ENCODE measurements at places on chromosomes 13 and 19.

GRCh38 chr19:45059258-45059965 lies 16.9 kb downstream of the ZNF296 start:
- DNase-seq, result peak; percentile 89

GRCh38 chr13:37934339-37935191 lies 65.0 kb upstream of the TRPC4 start:
- no peak for DNase-seq

GRCh38 chr13:44837250-44837649 lies 152.0 kb downstream of the NUFIP1 start:
- DNase-seq, result no peak

DNA sequence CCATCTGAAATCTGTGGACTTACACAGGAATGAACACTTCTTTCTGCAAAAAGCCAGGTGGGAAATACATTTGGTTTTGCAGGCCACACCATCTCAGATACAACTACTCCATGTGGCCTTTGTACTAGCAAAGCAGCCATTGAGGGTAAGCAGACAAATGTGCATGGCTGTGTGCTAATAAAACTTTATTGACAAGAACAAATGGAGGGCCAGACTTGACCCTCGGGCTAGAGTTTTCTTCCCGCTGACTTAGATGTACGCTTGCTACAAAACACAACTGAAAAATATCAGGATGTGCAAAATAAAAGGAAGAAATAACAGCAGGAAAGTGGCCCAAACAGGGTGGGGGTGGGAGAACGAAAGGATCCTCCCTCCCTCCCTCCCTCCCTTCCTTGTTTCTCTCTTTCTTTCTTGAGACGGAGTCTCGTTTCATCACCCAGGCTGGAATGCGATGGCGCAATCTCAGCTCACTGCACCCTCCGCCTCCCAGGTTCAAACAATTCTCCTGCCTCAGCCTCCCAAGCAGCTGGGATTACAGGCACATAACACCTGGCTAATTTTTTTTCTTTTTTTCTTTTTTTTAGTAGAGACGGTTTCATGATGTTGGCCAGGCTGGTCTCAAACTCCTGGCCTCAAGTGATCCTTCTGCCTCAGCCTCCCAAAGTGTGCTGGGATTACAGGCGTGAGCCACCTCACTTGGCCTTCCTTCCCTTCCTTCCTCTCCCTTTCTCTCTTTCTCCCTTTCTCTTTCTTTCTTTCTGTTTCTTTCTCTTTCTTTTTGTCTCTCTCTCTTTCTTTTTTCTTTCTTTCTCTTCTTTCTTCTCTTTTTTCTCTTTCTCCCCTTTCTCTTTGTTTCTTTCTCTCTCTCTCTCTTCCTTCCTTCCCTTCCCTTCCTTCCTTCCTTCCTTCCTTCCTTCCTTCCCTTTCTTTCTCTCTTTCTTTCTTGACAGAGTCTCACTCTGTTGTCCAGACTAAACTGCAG lies 29.3 kb downstream of the CCL25 start:
- DNase-seq, result no peak

DNA sequence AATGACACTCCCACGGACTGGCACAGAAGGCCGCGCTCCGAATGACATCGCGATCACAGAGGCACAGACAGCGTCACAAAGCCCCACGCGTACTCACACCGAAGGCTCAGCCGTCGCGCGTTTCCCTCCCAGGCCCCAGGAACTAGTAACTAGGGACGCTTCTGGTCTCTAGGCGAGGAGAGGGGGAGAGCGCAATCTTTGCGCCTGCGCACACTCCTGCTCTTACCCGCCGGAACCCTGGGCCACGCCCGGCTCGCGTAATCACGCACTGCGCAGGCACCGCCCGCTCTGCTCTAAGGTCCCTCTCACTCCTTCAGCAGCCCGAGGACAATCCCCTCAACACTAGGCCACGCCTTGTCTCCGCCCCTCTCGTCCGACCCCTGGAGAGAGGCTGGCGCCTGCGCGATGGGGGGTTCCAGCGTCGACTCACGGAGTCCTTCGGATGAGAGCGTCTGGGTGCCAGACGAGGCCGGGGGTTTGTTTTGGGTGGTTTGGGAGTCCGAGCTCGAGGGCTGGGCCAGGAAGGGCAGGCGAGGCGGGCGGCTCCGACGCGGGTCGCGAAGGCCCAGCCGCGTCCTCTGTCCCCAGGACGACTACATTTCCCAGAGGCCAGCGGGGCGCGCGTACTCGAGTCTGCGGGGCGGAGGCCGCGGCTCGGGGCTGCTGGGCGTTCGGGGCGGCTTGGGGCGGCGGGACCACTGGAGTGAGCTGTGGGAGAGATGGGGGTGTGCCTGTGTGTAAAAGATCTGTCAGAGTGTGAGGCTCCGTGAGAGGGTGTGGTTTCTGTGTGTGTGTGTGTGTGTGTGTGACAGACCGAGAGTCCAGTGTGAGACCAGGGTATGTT lies at the start of gene ZNF471:
Gene ZNF471, plus strand, starts transcription at position 410 of the 844 bp plus-strand sequence. CDS start 3,717 bp downstream, outside the sequence.
- peak; percentile 35 for DNase-seq

GRCh38 chr19:10784257-10784656 lies 51.8 kb downstream of the TMED1 start:
- no peak for DNase-seq

- no peak for DNase-seq
Measured at GRCh38 chr19:4015705-4016402, 8.3 kb downstream of the PIAS4 start.

- peak; percentile 29 for DNase-seq
Measured at GRCh38 chr13:52615812-52616211, 26.4 kb upstream of the HNRNPA1L2 start.

GRCh38 chr13:27293076-27293691 lies 22.6 kb downstream of the RASL11A start:
- no peak for DNase-seq

- no peak for DNase-seq
Measured at GRCh38 chr19:17504030-17504429, 7.4 kb upstream of the PGLS start.

GRCh38 chr13:111661776-111662175 lies 341.3 kb downstream of the TEX29 start:
- DNase-seq, result no peak

GRCh38 chr13:30499338-30499737 lies 33.6 kb upstream of the HMGB1 start:
- DNase-seq, result no peak

- DNase-seq, result no peak
Measured at GRCh38 chr19:41299046-41299754, 10.8 kb upstream of the CCDC97 start.

- DNase-seq, result no peak
Measured at GRCh38 chr13:67299072-67299635, 69.0 kb upstream of the PCDH9 start.

DNA sequence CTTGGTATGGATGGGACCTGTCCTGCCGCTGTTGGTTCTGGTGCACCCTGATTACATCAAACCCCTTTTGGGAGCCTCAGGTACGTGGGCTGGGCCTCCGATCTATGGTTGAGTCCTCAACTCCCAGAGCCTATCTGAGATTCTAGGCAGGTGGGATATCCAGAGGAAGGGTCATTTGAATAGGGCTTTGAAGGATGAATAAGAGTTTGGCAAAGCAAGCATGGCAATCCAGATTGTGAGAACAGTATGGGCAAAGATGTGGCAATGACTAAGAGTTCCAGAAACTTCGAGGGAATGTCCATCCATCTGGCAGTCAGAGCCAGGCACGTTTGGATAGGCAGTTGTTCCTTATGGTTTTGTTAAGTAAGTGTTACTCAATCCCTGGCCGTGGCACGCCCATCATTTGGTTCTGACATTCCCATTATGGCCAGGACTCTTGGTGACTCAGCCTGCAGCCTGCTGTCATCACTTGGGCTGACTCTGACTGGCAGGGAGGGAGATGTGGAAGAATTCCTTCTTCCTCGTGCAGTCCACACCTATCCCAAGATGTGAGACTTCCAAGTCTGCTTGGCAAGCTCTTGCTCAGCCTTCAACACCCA lies 21.5 kb downstream of the CYP4F22 start:
- DNase-seq, result no peak

GRCh38 chr19:7942981-7943443 lies 454 bp downstream of the TIMM44 start:
- DNase-seq, result no peak

GRCh38 chr19:51742789-51743188 lies 8.9 kb downstream of the FPR1 start:
- DNase-seq, result no peak

GRCh38 chr13:32080328-32080744 lies 48.8 kb downstream of the FRY start:
- no peak for DNase-seq

GRCh38 chr13:23427342-23427843 lies 6.1 kb downstream of the SACS start:
- DNase-seq, result no peak

DNA sequence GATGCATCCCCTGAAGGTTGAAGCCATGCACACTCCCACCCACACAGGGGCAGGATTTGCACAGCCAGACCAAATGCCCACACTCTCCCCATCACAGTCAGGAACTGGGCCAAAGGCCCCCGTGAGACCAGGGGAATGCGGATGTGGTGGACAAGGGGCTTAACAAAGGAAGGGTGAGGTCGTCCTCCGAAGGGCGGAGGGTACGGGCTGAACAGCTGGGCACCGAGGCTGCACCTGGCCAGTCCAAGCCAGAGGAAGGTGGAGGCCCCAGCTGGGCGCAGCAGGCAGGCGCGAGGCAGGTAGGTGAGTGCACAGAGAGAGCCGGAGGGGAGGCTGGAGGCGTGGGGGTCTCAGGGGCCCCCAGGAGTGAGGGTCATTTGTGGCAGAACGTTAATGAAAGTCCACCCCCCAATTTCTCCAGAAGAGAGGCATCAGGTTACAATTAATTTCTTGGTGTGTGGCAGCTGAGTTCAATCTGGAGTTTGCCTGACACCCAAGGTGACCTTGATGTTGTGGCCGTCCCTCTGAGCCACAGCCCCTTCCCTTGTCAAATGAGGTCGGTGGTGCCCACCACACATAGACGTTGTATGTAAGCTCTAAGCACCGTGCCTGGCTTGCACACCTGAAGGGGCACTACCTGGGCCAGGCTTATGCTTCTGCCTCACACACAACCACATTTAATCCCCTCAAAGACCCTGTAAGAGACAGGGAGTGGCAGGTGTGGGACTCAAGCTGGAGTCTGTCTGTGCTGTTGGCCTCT lies 2.9 kb downstream of the KLK15 start:
- DNase-seq, result no peak

DNA sequence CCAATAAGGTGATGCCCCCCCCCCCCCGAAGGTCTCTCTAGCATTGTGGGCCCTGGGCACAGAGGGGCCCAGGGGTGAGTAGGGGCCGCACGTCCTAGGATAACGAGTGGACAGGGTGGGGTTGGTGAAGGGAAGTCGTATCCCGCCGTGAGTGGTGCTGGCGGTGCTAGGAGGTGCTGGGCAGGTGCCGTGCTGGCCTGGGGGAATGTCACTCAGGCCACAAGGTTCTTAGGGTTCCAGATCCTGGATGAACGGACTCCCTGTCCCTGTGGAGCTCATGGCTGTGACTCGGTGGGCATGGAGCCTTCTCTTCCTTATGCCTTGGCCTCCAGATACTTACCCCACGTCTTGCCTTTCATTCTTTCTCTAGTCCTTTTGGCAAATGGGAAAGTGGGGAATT lies 157.4 kb upstream of the SOX1 start:
- DNase-seq, result no peak

GRCh38 chr13:51331354-51331861 lies 8.1 kb upstream of the SERPINE3 start:
- DNase-seq, result peak; percentile 50

DNA sequence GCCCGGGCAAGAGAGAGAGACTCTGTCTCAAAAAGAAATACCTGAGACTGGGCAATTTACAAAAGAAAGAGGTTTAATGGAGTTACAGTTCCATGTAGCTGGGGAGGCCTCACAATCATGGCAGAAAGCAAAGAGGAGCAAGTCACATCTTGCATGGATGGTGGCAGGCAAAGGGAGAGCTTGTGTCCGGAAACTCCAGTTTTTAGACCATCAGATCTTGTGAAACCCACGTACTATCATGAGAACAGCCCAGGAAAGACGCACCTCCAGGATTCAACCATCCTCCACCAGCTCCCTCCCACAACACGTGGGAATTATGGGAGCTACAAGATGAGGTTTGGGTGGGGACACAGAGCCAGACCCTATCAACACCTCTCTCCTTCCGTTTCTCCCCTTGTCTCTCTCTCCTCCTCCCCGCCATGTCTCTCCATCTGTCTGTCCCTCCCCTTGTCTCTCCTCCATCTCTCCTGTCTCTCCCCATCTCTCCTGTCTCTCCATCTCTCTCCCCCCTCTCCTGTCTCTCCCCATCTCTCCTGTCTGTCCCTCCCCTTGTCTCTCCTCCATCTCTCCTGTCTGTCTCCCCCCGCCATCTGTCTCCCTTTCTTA lies 10.0 kb downstream of the POLR2E start:
- DNase-seq, result no peak

DNA sequence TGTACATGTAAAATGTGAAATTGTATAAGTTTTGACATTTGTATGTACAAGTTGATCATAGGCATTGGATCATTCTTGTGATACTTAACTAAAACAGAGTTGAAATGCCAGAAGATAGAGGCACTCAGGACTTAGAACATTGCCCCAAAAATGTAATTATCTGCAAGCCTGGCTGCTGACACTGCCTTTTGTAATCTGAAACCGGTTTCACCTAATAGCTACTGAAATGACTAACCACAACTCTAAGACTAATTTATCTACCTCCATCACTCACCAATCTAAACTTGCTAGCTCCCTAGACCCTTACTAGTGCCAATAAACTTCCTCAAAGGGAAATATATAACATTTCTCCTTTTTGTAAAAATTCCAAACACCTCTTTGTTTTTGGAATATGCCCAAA lies 2596.2 kb downstream of the PCDH9 start:
- DNase-seq, result no peak

- DNase-seq, result peak; percentile 55
Measured at GRCh38 chr13:100721885-100722512, 47.4 kb upstream of the TMTC4 start.

GRCh38 chr13:21360463-21360862 lies 98.6 kb downstream of the ZDHHC20 start:
- DNase-seq, result no peak

DNA sequence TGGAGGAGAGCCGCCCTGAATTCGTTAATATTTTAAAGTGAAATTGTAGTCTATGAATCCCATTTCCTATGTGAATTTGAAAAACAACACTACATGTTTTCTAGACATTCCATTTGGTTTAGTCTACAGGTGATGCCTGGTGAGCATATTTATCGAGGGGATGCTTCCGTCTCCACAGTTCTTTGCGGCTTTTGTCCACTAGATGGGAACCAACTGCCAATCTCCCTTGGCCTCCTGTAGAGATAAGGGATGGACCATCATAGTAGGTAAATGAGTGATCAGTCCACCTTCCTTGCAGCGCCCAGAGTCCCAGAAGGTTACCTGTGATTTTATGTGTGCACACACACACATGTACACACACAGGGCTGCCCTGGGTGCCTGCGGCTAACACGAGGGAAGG lies 289.8 kb upstream of the SOX21 start:
- DNase-seq, result no peak

DNA sequence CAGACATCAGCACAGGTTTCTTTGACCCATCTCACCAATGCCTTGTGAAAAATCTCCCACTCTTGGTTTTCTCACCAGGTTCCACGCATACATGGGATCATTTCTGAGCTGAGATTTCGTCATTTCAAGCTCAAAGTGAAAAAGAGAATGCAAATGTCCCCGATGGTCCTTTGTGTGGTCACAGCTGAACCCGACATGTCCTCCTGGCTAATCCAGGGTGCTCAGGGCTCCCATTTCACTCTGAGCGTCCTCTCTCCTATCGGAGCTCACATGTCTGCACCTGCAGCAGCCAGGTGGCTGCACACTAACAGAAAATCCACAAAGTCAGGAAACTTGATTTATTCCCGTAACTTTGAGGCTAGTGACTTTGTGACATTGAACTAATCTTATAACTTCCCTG lies 9.3 kb upstream of the CEACAM3 start:
- no peak for DNase-seq
